ENCODE measurements at places on chromosomes 7 and 10.

DNA sequence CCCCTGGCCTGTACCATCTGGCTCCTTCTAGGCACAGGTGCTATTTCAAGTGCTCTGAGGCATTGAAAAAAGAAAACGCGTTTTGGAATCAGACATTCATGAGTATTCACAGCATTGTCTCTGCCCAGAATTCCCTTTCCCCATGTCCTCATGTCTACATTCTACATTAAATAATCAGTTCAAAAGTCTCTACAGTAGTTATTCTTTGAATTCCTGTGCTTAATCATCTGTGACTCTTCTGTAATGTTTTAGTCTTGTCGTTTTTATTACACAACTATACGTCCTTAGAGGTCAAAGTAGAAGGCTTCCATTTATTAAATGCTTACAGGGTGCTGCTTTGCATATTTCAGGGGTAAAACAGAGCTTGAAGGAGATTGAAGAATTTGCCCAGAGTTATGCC is 95.7 kb downstream of the BICC1 start:
- no peak for DNase-seq

GRCh38 chr7:100397315-100398081 is 24.2 kb downstream of the PILRA start:
- no peak for DNase-seq

DNA sequence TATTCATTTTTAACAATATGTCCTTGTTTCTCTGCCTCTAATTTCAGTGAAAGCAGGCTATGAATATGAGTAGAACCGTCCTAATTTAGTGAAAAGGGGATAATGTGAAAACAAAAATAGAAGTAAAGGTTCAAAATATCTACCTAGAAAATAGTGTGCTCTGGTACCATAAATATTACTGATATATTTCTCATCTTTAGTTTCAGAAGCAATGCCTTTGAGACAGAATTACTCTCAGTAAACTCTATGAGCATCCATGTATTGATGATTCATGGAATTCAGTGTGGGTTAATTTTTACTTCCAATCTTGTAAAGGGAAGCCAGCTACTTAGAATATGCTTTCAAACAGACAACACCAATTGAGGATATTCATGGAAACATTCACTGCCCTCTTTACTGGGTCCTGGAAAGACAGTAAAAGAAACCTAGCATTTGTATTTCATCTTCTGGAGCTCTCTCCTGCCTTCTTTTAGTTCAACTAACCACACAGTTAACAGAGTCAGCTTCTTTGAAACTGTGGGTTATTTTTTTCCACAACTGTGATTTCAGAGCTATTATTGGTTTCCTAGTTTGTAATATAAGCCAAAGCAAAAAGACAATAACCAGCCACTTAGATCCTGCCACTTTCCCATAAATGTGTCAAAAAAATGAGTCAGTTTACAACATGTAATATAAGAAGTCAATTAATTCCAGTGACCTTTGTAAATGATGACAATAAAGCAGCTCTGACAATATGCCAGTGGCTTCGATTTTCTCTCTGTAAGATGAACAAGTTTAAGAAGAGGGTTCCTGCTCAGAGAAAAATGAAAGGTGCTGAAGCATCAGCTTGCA is 1.7 kb downstream of the LRRN3 start:
- no peak for DNase-seq

DNA sequence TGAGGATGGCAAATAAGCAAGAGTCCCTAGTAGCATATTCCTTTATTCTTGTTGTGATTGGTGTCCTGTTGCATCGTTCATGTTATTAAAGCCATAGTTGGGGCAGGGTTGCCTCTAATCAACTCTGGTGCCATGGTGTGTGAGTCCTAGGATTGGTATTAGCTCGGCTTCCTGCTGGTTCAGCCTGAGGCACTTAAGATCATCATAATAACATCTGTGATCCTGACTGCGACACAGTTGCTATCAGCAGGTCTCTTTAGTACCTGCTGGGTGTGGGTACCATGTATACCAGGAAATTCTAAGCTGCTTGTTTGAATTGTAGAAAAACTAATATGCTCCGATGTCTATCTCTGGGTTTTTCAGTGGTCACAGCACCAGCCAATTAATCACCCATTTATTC is 1.6 kb downstream of the WEE2 start:
- no peak for DNase-seq

GRCh38 chr10:104339469-104340110 is 1.3 kb upstream of the ITPRIP start:
- no peak for DNase-seq
